Gastroesophageal sphincter (tissue), 4 donors: ENCODE measurements at places on chromosomes 2 and 18. TPM values are rescaled to one million over a fixed set of nuclear protein-coding genes. Genes with fewer than 3 reads are reported as not detected.

The GCG gene
- not detected for total RNA-seq

The MYO5B gene
- total RNA-seq, result 5.6 TPM

The OTX1 gene
- not detected for total RNA-seq

The TDRD15 gene
- total RNA-seq, result not detected

The GPR17 gene
- total RNA-seq, result 0.35 TPM

The MAP2 gene
- 19.9 TPM for total RNA-seq

GRCh38 chr2:127542231-127542630 lies 6.7 kb downstream of the MYO7B start:
- ATAC-seq, result no peak
- H3K36me3 ChIP-seq, result no peaks in the 10 kb centered on the region
- no peaks in the 10 kb centered on the region for H3K27me3 ChIP-seq
- no peaks in the 10 kb centered on the region for H3K4me1 ChIP-seq
- no peak overlapping the region for H3K27ac ChIP-seq
- H3K4me3 ChIP-seq, result no peak overlapping the region

- ATAC-seq, result no peak
- H3K4me3 ChIP-seq, result no peak overlapping the region
- no peaks in the 10 kb centered on the region for H3K27me3 ChIP-seq
- no peaks in the 10 kb centered on the region for H3K4me1 ChIP-seq
- H3K36me3 ChIP-seq, result no peaks in the 10 kb centered on the region
Observed at GRCh38 chr2:84450288-84451227, 8.5 kb downstream of the SUCLG1 start.

DNA sequence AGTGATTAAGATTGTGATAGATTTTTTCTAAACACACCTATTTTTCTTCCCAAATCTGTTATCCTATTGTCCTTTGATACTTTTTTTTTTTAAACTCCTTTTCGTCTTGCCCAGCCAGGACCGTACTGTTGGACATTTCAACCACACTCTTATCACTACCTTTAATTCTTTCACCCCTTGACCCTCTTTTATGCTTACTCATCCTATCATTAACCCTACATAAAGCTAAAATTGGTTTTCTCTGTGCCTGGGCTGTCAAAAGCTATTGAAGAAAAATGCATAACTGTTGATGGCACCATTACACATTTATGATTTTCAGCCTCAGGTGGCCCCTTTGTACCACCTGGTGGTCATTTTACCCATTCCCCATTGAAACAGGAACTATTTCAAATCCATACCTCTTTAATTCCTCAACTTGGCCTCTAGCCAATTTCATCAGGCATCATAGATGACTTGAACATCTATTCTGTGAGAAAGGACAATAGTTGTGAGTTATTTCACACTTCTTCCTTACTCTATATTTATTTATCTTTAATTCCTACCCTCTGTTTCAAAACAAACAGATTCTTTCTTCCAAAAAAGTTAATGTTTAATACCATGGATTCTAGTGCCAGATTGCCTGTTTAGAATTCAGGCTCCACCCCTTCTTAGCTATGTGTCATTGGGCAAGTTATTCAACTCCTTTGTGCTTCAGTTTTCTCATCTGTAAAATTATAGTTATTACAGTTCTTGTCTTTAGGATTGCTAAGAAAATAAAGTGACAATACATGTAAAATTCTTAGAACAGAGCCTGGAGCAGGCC lies 258.6 kb downstream of the CAMKMT start:
- no peaks in the 10 kb centered on the region for H3K4me1 ChIP-seq
- H3K27me3 ChIP-seq, result no peaks in the 10 kb centered on the region
- no peak overlapping the region for H3K4me3 ChIP-seq
- H3K36me3 ChIP-seq, result no peaks in the 10 kb centered on the region

DNA sequence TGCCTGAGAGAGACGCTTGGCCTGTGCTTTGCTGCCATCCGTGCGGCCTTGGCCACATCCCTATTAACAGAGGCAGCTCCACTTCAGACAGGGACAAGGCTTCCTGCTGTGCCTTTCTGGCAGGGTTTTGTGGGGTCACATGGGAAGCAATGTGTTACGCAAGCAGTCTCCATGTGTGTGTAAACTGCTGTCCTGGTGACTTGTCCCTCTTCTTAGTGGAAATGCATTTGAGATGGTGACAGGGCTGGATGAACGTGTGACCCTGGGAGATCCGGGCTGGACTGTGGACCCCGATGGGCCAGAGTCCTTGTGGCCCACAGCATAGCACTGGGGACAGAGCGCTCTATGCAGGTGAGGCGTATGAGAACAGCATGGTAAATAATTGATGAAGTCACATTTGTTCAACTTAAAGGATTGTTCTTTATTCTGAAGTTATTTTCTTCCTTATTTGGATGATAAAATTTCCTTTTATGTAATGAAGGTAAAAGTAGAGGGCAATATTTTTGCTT lies 23.2 kb downstream of the ASB1 start:
- H3K27ac ChIP-seq, result peak overlapping the region; percentile 85
- ATAC-seq, result peak; percentile 81
- H3K4me1 ChIP-seq, result no peaks in the 10 kb centered on the region
- no peaks in the 10 kb centered on the region for H3K27me3 ChIP-seq
- H3K4me3 ChIP-seq, result no peak overlapping the region

DNA sequence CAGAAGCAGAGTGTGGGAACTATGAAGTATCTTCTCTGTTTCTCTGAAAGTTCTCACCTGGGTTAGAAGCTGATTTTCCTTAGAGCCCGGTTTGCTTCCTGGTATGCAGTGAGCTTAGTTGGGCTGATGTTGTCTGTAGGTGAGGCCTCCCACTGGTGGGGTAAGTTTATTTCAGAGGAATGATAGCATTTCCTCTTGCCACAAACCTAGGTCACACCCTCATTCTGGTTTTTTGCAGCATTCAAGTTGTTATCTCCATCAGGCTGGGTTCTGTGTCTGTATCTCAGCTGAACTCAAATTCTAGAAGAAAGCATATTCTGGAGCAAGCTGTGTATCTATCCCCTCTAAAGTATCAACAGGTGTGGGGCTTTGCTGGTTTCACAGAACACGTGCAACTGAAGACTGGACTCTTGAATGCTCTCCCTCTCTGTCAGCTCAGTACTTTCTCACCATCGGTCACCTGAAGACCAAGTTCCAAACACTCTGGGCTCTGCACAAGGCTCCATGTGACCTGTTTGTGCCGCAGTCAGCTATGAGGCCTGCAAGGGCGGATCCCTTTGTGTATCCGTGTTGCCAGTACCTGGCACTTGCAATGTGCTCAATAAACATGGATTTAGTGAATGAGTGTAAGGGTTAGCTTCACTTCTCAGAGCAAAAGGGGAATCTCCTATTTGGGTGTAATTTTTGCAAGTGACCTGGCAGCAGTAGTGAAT lies 49.5 kb upstream of the MBOAT2 start:
- H3K27ac ChIP-seq, result no peak overlapping the region
- H3K4me3 ChIP-seq, result no peak overlapping the region
- no peaks in the 10 kb centered on the region for H3K4me1 ChIP-seq
- no peaks in the 10 kb centered on the region for H3K36me3 ChIP-seq
- ATAC-seq, result no peak
- H3K27me3 ChIP-seq, result peaks cover under 1% of the 10 kb centered on the region

DNA sequence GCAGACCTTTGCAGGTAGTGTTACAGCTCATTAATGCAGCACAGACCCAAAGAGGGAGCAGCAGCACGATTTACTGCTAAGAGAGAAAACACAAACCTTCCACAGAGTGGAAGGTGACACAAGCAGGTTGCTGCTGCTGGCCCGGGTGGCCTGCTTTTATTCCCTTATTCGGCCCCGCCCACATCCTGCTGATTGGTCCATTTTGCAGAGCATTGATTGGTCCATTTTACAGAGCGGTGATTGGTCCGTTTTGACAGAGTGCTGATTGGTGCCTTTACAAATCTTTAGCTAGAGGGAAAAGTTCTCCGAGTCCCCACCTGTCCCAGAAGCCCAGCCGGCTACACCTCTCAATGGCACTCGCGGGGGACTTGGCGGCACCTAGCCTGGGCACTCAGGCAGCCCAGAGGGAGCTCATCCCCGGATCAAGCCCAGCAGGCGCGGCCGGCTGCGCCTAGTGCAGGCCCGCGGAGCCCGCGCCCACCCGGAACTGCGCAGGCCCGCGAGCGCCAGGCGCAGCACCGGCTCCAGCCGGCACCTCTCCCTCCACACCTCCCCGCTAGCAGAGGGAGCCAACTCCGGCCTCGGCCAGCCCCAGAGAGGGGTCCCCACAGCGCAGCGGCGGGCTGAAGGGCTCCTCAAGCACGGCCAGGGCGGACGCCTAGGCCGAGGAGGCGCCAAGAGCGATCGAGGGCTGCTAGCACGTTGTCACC lies 825.6 kb upstream of the HS6ST1 start:
- H3K27ac ChIP-seq, result no peak overlapping the region
- no peaks in the 10 kb centered on the region for H3K36me3 ChIP-seq
- no peak overlapping the region for H3K4me3 ChIP-seq
- H3K27me3 ChIP-seq, result no peaks in the 10 kb centered on the region
- no peaks in the 10 kb centered on the region for H3K4me1 ChIP-seq

DNA sequence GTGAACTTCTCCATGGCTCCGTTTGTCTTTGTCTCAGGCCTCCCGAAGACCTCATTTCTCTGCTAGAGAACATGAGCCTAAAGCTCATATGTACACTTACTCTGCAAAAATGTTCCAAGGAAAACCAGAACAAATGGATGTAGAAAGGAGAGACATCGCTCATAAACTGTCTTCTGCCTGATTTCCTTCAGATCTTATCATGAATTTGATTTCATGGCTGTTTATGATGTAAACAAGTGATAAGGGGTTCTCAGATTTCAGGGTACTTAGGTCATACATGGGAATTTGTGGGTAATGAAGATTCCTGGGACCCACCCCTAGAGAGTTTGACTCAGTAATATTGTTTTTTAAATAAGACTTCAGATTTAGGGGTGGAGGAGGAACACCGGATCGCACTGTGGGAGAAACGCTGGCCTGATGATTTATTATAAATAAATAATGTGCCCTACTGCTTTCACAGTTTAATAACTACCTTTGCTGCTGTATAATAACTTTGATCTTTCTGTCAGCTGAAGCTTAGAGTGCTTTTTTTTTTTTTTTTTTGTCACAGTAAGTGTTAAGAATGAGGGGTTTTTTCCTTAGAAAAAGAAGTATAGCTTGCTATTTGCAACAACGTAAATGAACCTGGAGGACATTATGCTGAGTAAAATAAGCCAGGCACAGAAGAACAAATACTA lies 14.9 kb downstream of the AOX1 start:
- no peaks in the 10 kb centered on the region for H3K27me3 ChIP-seq
- H3K36me3 ChIP-seq, result peaks cover 76% of the 10 kb centered on the region
- no peak overlapping the region for H3K27ac ChIP-seq

- H3K4me3 ChIP-seq, result no peak overlapping the region
- no peak for ATAC-seq
- no peaks in the 10 kb centered on the region for H3K4me1 ChIP-seq
- no peaks in the 10 kb centered on the region for H3K36me3 ChIP-seq
- no peaks in the 10 kb centered on the region for H3K27me3 ChIP-seq
- no peak overlapping the region for H3K27ac ChIP-seq
Observed at GRCh38 chr18:75135158-75135725, 73.7 kb downstream of the PTGR3 start.

DNA sequence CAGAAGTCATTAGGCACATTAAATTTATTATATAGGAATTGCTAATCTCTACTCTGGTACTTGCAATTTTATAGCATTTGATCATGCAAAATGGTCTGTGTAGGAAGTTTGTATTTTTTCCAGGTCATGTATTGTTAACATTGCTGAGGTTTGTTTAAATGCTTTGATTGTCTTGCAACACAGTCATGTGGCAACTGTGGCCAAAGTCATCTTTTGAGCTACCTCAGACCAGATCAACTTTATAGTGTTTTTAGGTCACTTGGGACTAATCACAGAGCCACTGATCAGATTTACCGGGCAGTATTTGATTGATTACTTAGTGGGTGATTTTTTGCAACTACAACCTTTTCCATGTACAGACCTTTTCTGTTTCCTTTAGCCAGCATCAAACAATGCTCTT lies 3.7 kb downstream of the SERPINB5 start:
- H3K36me3 ChIP-seq, result no peaks in the 10 kb centered on the region
- H3K27ac ChIP-seq, result no peak overlapping the region
- no peak for ATAC-seq
- no peaks in the 10 kb centered on the region for H3K4me1 ChIP-seq
- no peaks in the 10 kb centered on the region for H3K27me3 ChIP-seq

GRCh38 chr2:3667151-3667631 lies 9.2 kb downstream of the ALLC start:
- peaks cover 27% of the 10 kb centered on the region for H3K27me3 ChIP-seq
- no peak overlapping the region for H3K27ac ChIP-seq
- no peaks in the 10 kb centered on the region for H3K36me3 ChIP-seq
- ATAC-seq, result no peak

DNA sequence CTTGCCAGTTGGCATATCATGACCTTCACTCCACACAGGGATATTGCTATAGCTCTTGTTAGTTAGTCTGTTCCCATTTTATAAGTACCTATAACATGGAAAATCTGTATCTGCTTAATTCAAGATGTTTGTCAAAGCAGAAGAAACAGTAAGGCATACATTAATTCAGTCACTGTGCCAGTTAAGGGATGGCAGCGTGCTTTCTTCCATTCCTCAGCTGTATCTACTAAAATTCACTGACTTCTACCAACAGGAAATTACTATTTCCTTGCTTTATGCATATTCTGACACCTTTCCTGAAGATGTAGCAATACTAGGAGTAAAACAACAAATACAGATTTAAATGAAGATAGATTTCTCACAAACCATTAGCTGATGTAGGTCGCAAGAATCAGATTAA lies 59.9 kb downstream of the RNF152 start:
- H3K27ac ChIP-seq, result no peak overlapping the region
- ATAC-seq, result no peak
- no peaks in the 10 kb centered on the region for H3K27me3 ChIP-seq
- H3K4me3 ChIP-seq, result no peak overlapping the region
- H3K36me3 ChIP-seq, result no peaks in the 10 kb centered on the region

GRCh38 chr18:38545071-38545470 lies 979.5 kb upstream of the CELF4 start:
- H3K4me1 ChIP-seq, result no peaks in the 10 kb centered on the region
- no peak overlapping the region for H3K27ac ChIP-seq
- no peaks in the 10 kb centered on the region for H3K36me3 ChIP-seq

GRCh38 chr2:127000194-127000593 lies 101.5 kb downstream of the TEX51 start:
- ATAC-seq, result no peak
- no peak overlapping the region for H3K4me3 ChIP-seq
- no peaks in the 10 kb centered on the region for H3K36me3 ChIP-seq

DNA sequence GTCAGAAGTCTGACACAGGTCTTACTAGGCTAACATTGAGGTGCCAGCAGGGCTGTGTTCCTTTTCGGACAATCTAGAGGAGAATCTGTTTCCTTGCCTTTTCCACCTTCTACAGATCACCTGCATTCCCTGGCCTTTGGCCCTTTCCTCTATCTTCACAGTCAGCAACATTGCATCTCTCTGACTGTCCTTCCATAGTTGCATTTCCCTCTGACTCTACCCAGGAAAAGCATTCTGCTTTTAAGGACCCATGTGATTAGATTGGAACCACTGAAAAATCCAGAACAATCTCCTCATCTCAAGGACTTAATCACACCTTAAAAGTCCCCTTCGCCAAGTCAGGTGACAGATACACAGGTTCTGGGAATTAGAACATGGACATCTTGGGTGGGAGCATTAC lies 181.5 kb downstream of the SLC8A1 start:
- no peak overlapping the region for H3K27ac ChIP-seq
- no peak overlapping the region for H3K4me3 ChIP-seq
- no peaks in the 10 kb centered on the region for H3K4me1 ChIP-seq
- no peaks in the 10 kb centered on the region for H3K36me3 ChIP-seq
